ENCODE measurements at places on chromosomes 6 and 20.

DNA sequence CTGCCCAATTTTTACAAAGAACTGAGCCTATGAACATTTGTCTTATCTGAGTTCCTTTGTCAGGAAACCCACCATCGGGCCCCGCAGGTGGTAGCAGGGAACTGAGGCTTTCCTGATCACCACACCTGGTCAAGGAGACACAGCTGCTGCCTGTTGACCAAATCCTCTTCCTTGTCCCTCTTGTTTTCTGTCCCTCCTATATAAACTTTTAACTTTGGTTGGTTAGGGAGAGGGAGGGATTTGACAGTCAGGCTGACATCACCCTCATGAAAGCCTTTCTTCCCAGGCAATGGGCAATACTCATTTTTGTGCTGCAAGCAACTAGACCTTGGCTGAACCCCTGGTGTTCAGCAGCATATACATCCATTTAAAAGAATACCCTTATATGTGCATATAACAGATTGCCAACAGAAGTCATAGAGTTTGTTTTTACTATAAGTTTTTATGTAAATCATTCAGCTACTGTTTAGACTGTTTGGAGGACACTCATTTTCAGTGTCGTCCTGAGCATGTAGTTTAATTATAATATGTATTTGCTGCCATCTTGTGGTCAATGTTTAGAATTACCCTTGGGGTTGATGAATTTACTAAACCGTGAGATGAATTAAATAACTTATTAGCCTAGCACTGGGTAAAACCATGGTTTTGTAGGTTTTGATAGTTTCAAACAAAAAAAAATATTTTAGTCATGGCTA lies 17.0 kb downstream of the CRISP1 start:
- peak; percentile 30 for DNase-seq

DNA sequence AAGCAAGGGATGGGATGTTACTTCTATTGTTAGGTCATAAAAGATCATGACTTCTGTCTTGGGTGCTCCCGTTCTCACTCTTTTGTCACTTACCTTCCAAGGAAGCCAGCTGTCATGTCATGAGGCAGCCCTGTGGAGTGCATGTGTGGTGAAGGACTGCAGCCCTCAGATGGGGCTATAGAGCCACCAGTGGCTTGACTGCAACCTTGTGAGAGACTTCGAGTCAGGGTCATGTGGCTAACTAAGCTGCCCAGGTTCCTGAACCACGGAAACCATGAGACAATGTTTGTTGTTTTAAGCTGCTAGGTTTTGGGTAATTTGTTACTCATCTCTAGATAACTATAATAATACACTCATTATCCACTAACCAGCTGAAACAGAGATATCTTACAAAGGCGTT lies 477.1 kb downstream of the BTBD3 start:
- DNase-seq, result no peak

DNA sequence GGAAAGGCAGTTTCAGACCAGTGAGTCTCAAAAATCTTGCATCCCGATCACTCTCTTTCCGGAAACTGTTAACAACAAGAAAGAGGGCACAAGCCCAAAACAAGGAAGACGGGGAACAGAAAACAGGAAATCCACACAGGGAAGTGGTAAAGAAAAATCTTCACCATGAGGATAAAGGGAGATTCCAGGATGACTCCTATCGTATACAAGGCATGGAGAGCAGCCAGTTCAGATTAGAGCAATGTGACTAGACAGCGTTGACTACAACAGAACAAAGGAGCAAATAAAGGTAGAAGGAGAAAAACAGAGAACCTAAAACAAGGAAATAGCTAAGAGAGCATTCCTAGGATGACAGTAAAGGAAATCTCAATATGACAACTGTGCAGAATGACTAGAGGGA lies 26.5 kb downstream of the VNN1 start:
- DNase-seq, result no peak

- DNase-seq, result no peak
These were observed 139.9 kb downstream of the AGPAT4 start for GRCh38 chr6:161133963-161134362.

All from CD4-positive, alpha-beta T cell treated with Interleukin-2 at 100 ng/mL for 4 hours (primary cell).